COLO829 (cell line): ENCODE measurements at places on chromosomes 6 and 20.

GRCh38 chr6:143971482-143972205 is 36.4 kb downstream of the PLAGL1 start:
- DNase-seq, result no peak

- DNase-seq, result no peak
These were observed 166.4 kb downstream of the CD24 start for GRCh38 chr6:106807947-106808611.

GRCh38 chr20:43702502-43702901 is 24.3 kb downstream of the GTSF1L start:
- DNase-seq, result no peak

GRCh38 chr20:5077761-5078387 is 41.9 kb downstream of the PCNA start:
- DNase-seq, result no peak

- DNase-seq, result no peak
These were observed 17.0 kb upstream of the ZNF318 start for GRCh38 chr6:43386492-43386891.

DNA sequence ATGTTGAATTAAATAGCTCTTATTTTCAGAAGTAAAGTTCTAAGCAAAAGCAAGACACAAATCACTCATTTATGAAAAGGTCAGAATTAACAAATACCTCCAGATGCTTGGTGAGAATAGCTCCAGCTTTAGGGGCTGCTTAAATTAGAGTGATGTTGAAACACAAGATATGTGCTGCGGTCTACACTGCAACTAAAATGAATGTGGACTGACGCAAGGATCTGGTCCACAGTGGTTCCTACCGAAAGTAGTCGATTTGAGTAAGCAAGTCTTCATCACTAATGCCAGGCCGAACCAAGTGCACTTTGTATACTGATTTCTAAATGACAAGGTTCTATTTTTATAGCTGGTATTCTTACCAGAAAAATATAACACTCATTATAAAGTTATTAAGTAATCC is 96.3 kb downstream of the PRDM1 start:
- no peak for DNase-seq

- DNase-seq, result no peak
These were observed 10.3 kb downstream of the SERPINB1 start for GRCh38 chr6:2831392-2831791.

DNA sequence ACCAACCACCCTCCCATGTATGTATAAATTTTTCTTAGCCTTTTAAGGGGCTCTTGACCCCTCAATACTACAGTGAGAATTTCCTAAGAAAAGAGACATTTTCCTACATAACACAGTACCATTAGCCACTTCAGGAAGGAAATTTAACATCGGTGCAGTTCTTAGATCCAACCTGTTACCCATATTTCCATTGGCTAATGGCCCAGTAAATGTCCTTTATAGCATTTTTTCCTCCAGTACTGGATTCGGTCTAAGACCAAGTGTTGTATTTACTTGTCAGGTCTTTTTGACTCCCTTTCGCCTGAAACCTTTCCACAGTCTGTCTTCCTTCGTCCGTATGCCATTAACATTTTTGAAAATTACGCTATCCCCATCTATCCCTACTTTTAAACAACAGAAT is 173.4 kb upstream of the PMEPA1 start:
- DNase-seq, result no peak

DNA sequence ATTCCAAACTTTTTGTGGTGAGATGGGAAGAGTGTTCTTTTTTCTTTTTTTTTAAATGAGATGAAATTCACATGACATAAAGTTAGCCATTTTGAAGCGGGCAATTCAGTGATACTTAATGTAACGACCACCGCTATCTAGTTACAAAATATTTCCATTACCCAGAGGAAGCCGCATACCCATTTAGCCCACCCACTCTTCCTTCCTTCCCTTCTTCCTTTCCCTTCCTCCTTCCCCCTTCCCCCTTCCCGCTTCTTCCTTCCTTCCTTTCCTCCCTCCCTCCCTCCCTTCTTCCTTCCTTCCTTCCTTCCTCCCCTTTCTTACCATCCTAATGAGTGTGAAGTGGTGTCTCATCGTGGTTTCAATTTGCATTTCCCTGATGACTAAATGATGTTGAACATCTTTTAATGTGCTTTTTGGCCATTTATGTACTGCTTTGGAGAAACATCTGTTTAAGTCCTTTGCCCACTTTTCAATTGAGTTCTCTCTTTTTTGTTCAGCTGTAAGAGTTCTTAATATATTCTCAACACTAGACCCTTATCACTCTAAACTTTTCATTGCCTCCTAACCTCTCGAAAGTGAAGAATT is 371.1 kb downstream of the FARS2 start:
- DNase-seq, result no peak

DNA sequence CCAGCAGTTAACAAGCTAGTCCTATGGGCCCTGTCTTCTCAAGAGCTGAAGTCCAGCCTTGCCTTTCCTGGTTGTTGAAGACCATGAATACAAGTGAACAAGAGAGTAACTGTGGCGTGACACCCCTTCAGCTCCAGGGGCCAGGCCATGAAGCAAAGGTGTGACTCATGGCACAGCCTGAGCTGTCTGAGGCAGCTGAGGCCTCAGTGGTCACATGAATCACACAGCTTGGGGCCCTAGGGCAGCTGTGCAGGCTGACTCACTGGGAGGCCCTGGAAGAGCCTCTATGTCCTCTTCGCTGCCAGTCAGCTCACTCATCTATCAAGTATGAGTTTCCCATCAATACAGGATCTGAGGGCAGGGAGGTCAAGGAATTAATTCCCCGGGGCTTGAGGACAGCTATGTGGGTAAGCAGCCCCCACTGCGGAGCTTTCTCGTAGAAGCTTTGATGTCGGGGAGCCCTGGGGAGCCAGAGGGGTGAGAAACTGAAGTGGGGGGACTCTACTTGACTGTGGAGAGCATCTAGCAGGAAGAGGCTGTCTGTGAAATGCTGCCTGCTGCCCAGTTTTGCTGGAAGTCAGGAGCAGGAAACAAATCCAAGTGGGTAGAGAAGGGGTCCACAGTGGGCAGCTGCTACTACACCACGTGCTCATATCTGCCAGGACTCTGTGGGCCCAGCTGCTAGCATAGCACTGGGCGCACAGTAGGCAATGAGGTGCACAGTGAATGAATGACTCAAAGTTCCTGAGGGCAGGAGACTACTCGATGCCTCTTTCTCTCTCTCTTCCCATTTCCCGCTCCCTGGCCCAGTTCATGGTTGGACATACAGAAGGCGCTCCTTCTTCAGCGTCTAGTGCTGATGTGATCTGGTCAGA is 13.7 kb upstream of the FAM83C start:
- DNase-seq, result peak; percentile 99

- DNase-seq, result no peak
These were observed 290.1 kb upstream of the PRDM1 start for GRCh38 chr6:105795913-105796517.

DNA sequence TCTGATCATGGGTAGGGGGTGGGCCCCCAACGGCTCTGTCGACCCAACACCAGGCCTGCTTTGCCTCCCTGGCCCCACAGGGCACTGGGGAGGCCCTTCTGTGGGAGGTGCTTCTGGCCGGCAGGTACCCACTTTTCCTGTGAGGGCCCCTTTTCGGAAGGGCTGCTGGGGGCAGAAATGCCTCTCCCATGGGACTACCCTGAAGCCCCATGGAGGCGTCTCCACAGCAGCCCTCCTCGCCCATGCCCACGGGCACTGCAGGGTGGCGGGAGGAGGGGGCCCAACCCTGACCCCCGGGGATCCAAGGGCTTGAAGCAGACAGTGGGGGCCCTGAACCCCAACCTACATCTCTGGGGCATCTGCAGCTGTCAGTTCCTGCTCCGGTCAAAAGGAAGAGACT is 2.3 kb downstream of the BIRC7 start:
- DNase-seq, result no peak

DNA sequence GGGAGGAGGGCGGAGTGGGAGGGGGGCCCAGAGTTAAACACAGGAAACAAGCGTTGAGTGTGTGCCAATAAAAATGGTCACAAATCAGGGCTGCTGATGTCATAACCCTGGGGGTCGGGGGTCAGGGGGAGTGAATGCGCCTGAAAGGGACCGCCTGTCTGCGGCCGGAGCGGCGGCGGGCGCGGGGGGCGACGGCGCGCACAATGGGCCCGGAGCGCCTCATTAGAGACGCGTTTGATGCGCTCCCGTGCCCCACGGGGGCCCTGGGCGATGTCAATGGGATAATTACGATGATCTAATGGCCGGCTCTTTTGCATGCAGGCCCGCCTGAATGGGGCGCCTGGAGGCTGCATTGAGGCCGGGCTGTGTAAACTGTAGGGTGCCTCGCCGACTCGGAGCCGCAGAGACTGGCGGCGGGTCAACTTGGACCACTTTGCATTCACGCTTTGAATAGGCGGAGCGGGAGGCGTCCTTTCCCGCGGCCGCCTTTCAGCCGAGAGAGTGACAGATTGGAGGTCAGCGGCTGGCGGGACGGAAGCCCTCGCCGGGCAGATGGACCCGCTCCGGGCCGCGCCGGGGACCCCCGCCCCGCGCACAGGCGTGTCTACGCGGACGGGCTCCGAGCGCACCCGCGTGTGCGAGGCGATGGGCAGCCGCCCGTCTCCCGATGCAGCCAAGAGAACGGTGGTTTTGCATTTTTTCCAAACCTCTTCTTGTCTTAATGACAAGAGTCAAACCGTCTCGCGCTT is 296.1 kb downstream of the TFAP2C start:
- DNase-seq, result no peak

DNA sequence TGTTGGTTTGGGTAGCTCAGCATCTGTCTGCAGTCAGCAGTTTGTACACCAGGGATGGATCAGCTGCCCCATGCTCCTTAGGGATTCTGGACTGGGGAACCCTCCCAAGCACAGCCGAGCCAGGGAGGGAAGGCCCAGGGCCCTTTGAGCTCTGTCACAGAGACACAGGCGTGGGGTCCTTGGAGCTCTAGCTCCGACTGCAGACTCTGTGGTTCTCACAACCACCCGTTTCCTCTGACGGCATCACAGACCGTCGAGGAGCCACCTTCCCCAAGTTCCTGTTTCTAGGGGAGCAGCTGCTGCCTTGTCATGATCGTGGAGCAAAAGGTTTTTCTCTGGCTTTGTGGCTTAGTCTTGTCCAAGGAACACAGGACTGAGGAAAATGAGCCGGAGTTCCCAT is at the start of gene SLA2:
Gene SLA2, minus strand, starts transcription at position 199 of the 400 bp plus-strand sequence. CDS start 4,861 bp downstream, outside the sequence.
- no peak for DNase-seq

DNA sequence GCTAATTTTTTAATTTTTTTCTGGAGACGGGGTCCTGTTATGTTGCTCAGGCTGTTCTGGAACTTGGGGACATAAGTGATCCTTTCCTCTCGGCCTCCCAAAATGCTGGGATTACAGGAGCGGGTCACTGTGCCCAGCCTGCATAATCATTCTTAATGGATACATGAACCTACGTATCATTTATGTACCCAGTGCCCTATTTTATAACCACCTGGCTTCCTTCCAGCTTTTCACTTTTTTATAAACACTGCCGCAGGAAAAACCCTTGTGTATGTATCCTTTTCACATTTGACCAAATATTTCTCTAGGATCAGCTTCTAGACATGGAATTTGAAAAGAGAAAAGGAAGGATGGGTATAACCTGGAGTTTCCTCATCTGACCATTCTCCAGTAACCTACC is 85.6 kb upstream of the RIN2 start:
- DNase-seq, result no peak

DNA sequence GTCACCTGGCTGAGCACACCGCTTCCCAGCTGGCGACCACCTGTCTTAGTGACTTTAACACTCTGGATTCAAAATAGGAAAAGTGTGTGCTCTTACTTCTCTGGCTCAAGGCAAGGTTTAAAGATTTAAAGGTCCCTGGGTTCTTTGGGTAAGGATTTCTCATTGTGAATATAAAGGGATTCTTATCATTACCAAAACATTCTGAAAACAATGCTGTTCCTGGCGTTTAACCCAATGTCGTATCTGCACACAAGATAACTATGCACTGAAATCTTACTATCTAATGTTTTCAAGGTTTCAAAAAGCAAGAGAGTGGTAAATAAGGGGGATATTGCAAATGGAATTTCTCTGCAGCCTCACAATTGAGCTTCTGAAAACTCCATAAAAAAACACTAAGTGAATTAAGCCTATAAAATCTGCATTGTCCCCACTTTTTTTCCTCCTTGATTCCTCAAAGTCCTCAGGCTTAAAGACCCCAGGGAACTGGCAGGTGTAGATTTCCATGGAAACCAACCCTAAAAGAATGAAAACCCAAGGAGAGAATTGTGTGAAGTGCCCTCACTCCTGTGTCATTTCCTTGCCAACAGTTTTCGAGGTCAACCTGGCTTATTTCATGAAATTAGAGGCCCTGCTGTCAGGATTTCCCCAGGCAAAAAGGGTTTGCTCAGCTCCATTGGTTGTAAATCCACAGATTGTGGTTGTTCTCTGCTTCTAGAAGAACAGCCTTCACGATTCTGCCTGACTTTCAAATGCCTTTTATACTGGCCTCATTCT is 44.0 kb downstream of the BMP2 start:
- no peak for DNase-seq

DNA sequence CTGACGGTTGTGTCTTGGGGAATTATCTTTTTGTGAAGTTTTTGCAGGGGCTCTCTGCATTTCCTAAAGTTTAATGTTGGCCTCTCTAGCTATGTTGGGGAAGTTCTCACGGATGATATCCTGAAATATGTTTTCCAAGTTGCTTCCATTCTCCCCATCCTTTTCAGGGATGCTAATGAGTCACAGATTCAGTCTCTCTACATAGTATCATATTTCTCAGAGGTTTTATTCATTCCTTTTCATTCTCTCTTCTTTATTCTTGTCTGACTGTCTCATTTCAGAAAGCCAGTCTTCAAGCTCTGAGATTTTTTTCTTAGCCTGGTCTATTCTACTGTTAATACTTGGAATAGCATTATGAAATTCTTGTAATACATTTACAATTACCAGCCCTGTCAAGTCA is 61.3 kb downstream of the UNC5CL start:
- DNase-seq, result no peak

- DNase-seq, result no peak
These were observed 44.5 kb upstream of the IL20RA start for GRCh38 chr6:137089305-137089704.

GRCh38 chr20:25484224-25484846 is 76.9 kb downstream of the GINS1 start:
- DNase-seq, result no peak

DNA sequence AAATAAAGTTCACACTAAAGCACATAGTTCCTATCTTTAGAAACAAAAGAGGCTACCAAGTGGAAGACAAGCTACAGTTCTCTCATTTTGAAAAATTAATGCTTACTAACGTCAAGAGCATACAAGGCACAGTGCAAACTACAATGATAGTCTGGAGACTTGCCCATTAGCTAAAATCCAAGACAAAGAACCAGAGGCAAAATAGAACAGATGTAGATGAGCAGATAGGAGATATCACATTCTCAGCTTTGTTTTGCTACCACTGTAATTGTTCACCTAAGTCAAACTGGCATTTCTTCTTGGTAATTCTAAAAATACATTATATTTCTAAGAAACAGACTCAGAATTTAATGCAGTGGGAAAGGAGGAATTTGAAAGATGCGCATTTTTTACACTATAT is 5.2 kb downstream of the TMEM30A start:
- DNase-seq, result no peak

- no peak for DNase-seq
These were observed 59.6 kb upstream of the TTPAL start for GRCh38 chr20:44415833-44416715.
